SK-N-DZ (cell line): ENCODE measurements at places on chromosomes 2 and 18.
A peak's percentile ranks its signal among the peaks of the same experiment; 100 is the strongest.

- DNase-seq: no peak
These were observed 126.8 kb downstream of the SEPTIN10 start for GRCh38 chr2:109486711-109487535.

GRCh38 chr2:22124003-22124402, 1000.2 kb downstream of the TDRD15 start:
- DNase-seq: no peak

GRCh38 chr2:189570570-189571031, 10.0 kb downstream of the SLC40A1 start:
- DNase-seq: no peak

GRCh38 chr2:86556508-86556907, 6.7 kb downstream of the CHMP3 start:
- peak; percentile 10 for DNase-seq

- DNase-seq: no peak
These were observed 15.4 kb upstream of the PPP1R1C start for GRCh38 chr2:181970160-181970794.
